GM23248 (cell line): ENCODE measurements at places on chromosomes 3 and 15.

DNA sequence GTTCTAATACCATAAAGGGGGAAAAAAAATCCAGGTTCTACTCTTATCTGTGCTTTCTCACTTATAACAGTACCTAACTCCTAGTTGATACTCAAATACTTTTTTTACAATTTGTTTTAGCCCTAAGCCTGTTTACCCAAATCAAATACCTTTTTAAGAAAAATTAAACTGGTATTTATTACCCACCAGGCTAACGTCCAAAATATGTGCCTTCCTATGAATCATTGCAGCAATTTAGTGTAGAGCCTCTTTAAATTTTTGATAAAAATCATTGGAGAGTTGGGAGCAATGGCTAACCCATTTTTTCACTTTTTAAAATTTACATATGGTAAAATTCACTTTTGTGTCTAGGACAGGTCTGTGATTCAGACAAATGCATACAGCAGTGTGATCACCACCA is 27.9 kb downstream of the FILIP1L start:
- DNase-seq: peak; percentile 51

GRCh38 chr3:40869939-40870338 is 329.4 kb upstream of the CTNNB1 start:
- no peak for DNase-seq

DNA sequence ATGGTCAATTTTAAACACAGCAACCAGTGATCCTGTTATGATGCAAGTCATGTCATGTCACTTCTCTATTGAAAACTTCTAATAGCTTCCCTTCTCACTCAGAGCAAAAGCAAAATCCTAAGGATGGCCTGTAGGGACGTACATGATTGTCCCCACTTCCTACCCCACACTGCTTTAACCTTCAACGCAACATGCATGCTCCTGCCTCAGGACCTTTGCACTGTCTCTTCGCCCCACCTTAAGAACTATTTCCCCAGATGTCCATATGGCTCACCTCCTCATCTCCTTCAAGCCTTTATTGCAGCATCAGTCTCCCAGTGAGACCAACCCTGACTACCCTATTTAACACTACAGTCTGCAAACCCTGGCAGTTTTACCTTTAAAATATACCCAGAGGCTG is 214.1 kb upstream of the CHRM5 start:
- DNase-seq: no peak

DNA sequence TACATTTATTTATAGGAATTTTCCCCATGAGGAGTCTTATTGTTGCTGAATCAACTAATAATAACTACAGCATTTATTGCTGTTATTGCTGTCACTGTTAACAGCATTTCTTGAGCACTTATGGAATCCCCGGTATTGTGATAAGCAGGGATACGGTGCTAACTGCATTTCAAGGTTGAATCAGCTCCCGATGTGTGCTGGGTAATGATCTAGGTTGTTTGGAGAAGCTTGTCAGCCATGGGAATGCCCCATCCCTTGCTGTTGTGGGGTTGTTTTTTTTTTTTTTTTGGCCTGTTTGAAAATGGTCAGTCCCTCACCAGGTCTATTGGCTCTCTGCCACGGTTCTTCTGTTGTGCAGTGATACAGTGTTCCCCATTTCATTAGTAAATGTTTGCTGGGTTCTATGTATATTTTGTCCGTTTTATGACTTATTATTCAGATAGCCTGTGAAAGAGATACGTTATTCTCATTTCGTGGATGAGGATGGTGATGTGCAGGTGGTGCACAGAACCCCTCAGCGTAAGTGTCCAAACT is 48.5 kb downstream of the MED12L start:
- no peak for DNase-seq

GRCh38 chr3:157127831-157128767 is 31.8 kb downstream of the CCNL1 start:
- DNase-seq: peak; percentile 94

DNA sequence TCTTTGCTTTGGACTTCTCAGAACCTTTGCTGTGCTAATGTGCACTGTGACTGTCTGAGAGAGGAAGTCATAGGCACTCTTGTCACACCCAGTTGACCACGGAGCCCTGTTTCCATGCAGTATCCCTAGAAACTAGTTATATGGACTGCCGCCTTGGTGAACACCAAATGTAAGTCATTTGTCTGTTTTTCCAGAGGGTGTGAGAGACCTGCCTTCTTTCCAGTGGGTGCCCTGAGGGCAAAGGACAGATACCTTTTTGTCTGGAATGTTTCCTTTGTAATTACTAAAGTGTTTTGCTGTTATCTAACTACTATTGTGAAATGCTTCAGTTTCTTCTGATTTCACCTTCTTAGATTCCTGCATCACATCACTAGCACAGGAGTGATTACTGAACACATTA is 91.8 kb downstream of the LARS2 start:
- DNase-seq: peak; percentile 13

DNA sequence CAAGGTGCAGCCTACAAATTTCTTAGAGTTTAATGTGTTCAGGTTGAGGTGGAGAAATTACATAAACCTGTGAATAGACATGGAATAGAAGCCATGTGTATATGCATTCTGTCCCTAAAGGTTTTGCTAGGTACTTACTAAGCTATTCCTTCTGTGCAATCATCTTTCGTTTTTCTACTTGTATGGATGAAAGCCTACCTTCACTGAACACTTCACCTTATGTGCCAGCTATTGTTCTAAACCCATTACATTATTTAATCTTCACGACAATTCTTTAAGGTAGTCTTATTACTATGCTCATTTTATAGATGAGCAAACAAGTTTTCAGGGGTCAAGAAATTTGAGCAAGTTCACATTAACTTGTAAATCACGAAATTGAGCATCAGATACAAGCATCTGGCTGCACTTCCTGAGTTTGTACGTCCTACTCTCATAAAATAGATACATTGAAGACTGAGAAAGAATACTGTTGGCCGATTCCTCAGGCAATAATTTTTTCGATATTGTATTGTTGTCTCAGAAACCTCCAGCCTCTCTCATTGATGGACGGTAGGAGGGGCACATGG is 635 bp upstream of the RCN2 start:
- no peak for DNase-seq

DNA sequence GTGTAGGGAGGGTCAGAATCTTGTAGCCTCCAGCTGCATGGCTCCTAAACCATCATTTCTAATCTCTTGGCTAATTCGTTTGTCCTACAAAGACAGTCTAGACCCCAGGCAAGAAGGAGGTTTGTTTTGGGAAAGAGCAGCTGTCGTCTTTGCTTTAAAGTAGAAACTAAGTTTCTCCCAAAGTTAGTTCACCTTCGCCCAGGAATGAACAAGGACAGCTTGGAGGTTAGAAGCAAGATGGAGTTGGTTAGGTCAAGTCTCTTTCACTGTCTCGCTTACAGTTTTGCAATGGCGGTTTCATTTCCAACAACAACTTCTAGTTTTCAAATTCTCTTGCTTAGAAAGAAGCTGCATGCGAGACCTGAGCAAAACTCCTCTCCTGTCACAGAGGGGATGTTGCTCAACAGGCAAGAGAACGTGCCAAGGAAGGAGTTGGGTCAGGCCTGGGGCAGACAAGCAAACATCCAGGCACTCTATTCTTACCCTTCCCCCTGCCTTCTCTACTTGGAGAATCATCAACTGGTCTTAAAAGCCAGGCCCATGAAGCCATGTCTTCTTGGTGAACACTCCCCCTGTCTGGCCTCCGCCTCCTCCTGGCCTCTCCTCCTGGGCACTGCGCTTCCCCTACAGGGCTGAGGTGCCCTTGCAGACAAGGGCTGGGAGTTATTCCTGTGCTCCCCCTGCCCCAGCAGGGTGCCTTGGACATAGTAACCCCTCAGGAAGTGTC is 57.6 kb downstream of the TMEM44 start:
- peak; percentile 87 for DNase-seq

DNA sequence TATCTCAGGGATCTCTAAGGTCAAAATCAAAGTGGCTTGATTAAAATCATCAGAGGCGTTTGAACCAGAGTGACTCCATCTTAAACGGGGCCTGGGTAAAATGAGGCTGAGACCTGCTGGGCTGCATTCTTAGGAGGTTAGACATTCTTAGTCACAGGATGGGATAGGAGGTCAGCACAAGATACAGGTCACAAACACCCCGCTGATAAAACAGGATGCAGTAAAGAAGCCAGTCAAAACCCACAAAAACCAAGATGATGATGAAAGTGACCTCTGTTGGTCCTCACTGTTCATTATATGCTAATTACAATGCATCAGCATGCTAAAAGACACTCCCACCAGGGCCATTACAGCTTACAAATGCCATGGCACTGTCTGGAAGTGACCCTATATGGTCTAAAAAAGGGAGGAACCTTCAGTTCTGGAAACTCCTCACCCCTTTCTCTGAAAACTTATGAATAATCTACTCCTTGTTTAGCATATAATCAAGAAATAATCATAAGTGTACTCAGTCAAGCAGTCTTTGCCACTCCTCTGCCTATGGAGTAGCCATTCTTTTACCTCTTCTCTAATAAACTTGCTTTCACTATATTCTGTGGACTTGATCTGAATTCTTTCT is 143.3 kb upstream of the SLCO3A1 start:
- no peak for DNase-seq

DNA sequence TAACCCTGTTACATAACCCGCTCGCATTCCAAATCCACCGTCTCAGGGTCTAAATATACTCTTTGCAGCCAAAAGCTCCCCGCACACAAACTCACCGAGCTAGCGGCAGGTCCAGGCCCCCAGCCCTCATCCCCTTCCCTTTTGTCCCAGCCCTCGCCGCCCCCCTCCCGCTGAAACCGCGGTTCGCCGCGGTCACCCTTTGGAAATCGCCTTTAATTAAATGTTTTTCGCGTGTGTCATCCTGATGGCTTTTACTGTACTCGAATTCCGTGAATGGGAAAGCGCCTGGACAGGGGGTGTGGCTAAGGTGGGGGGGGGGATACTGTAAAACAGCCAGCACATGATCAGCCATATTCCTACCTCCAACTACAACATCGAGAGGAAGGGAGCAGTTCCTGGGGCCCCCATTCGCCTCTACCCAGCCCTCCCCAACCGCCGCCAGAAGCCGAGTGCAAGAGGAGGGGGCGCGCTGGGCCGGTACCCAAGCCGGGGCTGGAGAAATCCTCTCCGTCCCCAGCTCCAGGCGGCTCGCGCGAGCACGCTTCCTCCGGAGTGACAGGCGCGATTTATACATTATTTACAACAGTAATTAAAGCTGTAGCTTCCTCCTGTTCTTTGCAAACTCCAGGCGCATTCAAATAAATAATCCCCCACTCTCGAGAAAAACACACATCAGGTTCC is 1.7 kb downstream of the RORA start:
- DNase-seq: peak; percentile 80

- DNase-seq: no peak
Measured at GRCh38 chr3:182292591-182292990, 500.7 kb upstream of the ATP11B start.

DNA sequence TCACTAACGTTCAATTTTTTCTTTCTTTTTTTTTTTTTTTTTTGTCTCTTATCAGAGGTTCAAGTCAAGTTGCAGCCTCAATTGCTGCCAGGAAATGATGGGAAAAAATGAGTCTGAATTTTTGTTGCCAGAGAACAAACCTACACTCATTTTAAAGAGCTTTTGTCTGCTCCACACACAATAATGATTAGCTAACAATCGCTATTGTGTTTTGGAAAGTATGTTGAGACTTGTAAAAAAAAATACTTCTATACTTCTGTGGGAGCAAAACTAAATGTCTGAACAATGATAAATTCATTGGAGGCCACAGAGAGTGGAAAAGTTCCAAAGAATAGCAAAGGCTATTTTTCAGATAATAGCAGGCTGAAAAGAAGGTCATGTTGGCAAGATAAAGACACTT is 176.3 kb upstream of the LMCD1 start:
- no peak for DNase-seq

DNA sequence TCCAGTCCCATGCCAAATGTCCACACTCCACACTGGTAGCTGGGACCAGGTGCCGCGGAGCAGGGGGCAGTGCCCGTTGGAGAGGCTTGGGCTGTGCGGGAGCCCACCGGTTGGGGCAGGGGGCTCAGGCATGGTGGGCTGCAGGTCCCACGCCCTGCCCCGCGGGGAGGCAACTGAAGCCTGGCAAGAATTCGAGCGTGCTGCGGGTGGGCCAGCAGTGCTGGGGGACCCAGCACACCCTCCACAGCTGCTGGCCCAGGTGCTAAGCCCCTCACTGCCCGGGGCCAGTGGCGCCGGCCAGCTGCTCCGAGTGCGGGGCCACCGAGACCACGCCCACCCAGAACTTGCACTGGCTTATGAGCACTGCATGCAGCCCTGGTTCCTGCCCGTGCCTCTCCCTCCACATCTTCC is 479.4 kb downstream of the ZNF385D start:
- no peak for DNase-seq

DNA sequence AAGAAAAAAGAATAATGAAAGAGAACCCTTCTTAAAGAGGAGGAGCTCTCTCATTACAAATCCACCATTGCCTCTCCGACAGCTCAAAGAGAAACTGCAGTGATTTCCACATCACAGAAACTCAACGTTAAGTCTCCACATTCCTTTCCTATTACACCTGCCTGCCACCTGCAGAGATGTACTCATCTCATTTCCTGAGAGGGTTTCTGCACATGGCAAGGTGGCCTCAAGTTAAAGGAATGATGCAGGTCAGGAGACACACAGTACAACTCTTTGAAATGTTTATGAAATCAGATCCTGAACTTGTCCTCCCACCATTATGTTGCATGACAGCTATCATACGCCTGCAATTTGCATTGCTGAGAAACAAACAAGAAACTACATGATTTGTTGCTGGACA is 458.4 kb upstream of the ADAMTS9 start:
- peak; percentile 25 for DNase-seq

GRCh38 chr3:147410526-147411237 is 1.5 kb downstream of the ZIC1 start:
- peak; percentile 95 for DNase-seq

DNA sequence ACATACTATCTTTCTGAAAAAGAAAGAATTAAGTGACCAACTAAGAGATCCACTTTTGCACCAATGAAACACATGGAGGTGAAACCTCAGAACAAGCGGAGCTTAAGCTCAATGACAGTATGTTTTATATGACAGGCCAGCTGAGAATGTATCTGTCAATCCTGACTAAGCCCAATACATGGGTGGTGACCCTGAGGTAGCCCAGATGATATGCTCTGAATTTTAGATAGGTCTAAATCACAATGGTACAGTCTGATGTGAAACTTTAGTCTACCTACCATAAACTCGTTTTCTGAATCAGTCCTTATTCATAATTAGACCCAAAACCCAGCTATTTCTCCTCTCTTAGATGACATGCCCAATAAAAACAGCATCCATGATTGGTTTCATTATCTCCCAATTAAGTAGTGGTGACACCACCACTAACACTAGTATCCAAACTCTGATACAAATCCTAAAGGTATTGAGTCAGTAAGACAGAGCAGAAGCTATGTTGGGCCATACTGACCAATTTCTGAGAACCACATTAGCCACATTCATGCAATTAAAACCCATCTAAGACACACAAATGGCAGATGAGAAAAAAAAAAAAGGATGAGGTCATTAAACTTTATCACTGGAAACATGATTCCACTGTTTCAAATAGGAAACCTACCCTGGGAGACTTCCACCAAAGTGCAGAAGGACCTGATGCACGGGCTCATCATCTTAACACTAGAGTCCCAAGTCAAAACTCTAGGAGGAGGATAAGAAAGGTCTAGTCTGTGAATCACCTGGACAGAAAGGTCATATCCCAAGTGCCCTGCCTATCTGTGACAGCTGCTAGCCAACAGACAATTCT is 20.6 kb downstream of the CMTM6 start:
- DNase-seq: no peak

- no peak for DNase-seq
Measured at GRCh38 chr3:138325990-138326389, 3.7 kb downstream of the NME9 start.

GRCh38 chr3:141176775-141177174 is 54.9 kb upstream of the PXYLP1 start:
- no peak for DNase-seq
